ENCODE measurements at places on chromosomes 12 and 14.

- no peak for DNase-seq
These were observed 23.1 kb downstream of the ENTPD5 start for GRCh38 chr14:73995977-73996378.

- no peak for DNase-seq
These were observed 85.0 kb upstream of the CAPRIN2 start for GRCh38 chr12:30839643-30840220.

DNA sequence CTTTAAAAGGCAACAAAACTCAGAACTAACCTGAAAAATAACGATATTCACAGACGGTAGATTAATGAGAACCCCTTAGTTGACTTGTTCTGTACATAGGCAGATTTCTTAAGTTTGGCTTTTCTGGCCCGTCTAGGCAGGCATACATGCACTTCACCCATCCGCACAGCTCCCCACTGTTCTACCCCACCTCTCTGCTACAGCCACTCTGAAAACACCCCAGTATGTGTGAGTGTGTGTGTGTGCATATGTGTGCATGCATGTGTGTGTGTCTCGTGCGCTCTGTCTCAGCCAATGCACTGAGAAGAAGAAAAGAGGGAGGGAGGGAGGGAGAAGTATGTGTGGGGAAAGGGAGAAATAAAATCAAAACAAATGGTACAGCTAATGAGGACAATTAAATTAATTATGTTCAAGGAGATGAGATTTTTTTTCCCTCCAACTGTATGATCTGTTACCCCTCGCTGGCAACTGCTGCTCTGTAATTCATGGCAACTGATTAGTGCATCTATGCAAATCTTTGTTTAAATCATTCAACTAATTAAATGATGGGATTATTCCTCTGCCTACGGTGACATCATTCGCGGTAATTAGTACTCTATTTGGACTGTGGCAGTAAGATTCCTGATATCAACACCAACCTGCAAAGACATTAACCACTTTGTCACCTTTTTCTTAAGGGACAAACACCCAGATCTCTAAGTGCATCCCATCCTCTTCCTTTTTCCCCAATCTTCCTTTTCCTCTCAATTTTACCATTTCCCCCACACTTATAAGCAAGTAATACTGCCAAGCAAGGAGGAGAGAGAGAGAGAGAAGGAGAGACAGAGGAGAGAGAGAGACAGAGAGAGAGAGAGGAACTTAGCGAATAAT is 2.2 kb upstream of the LMO3 start:
- DNase-seq: no peak

DNA sequence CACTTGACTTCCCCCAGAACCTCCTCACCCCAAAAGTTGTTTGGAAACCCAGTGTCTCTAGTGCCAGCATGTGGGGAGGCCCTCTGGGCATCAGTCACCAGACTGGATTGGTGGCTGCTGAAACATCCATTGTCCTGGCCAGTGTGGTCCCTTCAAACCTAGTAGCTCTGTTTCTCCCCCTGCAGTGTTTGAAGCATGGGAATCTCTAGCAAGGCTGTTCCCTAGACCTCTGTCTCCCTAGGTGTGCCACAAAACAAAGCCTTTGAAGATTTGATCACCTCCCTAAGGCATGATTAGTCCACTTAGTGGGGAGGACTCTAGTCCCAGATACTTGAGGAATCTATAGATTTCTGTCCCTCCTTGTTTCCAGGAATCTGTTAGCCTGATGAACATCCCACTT is 60.3 kb downstream of the ARF6 start:
- no peak for DNase-seq

GRCh38 chr12:94732367-94732990 is 82.1 kb upstream of the TMCC3 start:
- DNase-seq: no peak

DNA sequence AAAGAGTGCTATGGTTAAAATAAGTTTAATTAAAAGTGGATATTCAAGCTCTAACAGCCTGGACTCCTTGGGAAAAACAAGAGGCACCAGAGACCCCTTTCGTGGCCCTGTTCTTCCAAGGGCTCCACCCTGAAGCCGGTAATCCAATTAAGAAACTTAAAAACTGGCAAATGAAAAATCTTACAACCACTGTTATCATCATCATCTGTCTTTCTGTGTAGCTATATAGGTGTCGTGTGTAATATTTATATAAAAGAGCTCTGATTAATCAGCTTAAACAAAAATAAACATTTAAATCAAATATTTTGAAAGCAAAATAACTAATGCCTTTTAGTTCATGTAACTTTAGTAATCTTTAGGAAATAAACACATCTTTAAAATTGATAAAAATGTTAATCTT is 4.5 kb downstream of the ATF1 start:
- DNase-seq: no peak

- DNase-seq: no peak
These were observed 34.0 kb downstream of the PYM1 start for GRCh38 chr12:55893723-55894122.

GRCh38 chr14:53964249-53964648 is 7.6 kb upstream of the BMP4 start:
- peak; percentile 23 for DNase-seq

GRCh38 chr12:127270193-127270592 is 996.8 kb upstream of the TMEM132C start:
- peak; percentile 87 for DNase-seq

DNA sequence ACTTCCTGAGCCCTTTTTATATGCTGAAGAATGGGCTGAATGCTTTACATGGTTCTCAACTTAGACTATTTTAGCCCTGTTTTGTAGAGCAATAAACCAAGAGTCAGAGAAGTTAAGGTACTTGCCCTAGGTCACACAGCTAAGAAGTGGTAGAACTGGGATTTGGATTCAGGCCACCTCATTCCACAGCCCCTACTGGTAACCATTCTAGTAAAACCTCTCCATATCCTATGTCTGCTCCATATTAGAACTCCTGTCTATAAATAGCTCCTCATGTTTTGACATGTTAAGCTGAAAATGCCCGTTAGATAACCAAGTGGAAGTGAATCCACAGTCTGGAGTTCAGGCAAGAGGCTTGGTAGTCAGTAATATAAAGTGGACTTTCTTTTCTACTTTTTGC is 111.6 kb downstream of the HECTD4 start:
- no peak for DNase-seq

DNA sequence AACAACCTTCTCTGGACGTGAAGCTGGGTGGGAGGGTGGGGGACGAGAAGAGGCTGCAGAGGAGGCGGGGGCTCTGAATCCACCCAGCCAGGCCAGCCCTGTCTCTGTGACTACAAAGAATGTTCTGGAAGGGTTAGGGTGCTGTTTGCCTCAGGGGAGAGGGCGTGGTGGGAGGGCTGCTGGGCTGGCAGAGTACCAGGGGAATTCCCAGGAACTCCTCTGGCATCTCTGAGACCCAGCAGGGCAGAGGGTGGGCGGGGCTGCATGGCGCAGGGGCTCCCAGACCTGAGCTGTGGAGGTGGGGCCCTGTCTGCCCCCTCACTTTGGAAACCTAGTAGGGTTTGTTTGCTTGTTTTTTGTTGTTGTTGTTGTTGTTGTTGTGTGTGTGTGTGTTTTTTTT is 45.5 kb upstream of the FZD10 start:
- DNase-seq: no peak

DNA sequence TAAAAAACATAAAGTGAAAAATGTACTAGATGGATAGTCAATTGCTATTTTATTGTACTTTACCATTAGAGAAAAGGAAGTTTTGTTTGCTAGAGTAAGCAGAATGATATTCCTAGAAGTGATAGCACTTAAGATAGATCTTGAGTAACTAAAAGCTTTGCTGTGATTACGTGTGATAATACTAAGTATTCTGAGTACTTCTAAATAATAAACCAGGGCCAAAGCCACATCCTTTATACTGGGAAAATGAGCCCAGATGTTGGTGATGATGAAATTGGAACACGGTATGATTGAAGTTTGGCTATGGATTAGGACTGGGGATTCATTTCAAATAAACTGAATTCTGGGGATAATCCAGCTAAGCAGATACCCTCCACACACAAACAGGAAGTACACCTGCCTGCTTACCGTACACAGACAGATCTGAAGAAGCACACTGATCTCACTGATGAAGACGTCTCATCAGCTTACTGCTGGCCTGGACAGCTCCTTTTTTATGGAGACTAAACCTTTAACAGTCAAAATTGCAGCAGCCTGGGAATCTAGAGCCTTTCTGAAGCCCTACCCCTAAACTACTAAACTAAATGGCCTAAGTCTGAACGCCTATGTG is 199.8 kb downstream of the LRFN5 start:
- no peak for DNase-seq

DNA sequence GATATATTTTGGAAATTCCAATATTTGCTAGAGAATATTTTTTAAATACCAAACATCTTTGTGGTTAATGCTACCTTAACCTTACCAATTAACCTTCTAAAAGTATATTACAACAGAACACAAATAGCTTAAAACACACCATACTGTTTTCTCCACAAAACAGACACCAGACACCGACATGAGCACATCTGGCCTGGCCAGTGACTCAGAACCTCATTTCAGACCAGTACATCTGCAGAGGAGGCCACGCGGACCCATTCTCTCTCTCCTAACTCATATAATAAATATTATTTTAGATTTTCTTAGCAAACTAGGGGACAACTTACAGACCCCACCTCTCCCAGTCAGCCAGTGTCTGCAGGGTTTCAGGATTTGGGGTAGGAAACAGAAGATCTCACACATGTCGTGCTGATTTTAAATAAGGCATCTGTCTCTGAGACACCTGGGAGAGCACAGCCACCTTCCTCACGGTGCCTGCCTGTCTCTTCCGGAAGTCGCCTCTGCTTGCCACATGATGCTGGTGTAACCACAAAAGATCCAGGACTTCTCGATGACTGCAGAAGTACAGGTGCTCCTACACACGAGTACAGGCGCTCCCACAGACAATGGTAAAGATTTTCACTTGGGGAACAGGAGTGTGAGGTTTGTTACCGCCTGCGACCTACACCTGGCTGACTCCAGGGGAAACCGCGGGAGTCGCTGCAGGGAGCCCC is 9.7 kb upstream of the ANKLE2 start:
- no peak for DNase-seq

DNA sequence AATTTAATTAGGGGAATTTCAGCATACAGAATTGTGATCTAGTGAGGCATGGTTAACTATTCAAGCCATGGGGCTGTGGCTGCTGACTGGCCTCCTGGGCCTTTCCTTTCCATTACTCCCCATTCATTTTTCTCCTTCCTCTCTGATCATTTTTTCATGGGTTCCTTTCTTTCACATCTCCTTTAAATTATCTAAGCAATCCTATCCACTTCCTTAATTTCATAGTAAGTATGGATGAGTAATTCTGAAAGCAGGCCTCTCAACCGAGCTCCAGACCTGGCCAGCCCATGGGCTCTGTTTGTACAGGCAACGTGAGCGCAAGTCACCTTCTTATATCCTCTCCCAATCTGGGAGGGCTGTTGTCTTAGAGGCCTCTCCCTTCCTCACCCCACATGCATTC is 13.4 kb downstream of the CKAP4 start:
- no peak for DNase-seq

GRCh38 chr12:53063708-53064612 is 14.1 kb downstream of the TNS2 start:
- no peak for DNase-seq

GRCh38 chr12:89417246-89417977 is 65.1 kb upstream of the DUSP6 start:
- no peak for DNase-seq

- peak; percentile 22 for DNase-seq
These were observed 8.3 kb downstream of the C3AR1 start for GRCh38 chr12:8057839-8058238.

DNA sequence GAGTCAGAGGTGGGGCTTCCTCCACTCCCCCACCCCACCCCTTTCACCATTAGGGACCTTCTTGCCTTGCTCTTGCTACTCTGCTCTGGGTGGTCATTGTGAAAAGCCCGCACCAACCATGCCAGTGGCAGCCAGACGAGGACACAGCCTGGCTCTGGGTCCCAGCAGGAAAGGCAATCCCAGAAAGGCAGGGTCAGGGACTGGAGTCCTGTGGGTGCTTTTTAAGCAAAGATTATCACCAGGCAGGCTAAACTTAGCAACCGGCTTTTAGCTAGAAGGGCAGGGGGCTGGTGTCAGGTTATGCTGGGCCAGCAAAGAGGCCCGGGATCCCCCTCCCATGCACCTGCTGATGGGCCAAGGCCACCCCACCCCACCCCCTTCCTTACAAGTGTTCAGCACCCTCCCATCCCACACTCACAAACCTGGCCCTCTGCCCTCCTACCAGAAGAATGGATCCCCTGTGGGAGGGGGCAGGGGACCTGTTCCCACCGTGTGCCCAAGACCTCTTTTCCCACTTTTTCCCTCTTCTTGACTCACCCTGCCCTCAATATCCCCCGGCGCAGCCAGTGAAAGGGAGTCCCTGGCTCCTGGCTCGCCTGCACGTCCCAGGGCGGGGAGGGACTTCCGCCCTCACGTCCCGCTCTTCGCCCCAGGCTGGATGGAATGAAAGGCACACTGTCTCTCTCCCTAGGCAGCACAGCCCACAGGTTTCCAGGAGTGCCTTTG is 1.2 kb upstream of the GAPDH start:
- peak; percentile 94 for DNase-seq

GRCh38 chr12:67981287-67982162 is 7.7 kb upstream of the IFNG-AS1 start:
- peak; percentile 83 for DNase-seq

- no peak for DNase-seq
These were observed 407.2 kb downstream of the NOVA1 start for GRCh38 chr14:26190646-26191045.

DNA sequence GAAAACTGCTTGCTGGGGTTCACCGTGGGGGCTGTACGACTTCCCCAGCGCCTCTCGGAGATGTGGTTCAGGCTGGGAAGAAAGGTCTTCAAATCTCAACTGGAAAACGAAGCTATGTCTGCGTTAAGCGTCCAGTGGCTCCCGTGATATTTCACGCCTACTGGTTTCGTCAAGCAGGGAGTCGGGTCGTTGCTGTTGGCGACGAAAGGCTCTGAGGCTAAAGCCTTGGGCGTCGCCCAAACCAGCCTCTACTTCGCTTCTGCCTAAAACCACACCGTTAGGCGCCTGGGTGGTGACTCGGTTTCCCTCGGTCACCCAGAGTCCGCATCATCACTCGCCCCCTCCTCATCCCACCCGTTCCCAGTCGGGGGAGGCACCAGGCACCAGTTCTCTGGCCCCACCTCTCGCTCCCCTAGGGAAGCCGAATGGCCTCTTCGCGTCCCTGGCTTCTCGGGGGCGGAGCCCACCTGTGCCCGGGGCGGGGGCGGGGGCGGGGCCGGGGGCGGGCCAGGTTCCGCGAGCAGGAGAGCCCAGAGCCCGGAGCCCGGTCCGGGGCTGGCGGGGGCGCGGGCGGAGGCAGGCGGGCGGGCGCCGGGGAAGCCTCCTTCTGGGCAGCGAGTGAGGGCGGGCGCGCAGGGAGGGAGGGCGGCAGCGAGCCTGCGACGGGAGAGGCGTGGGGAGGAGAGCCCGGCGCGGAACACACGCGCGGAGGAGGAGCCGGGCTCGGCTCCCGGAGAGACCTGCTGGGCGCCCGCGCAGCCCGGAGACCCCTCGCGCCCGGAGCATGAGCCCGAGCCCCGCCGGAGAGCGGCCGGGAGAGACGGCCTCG is at the start of gene B4GALNT3:
B4GALNT3 (plus strand) TSS at position 510 of the 829 bp plus-strand sequence. CDS start 438 bp downstream, outside the sequence.
- DNase-seq: peak; percentile 21
